DMS79 treated with DMSO at 0.1 percent for 48 hours (cell line): ENCODE measurements at places on chromosomes 2 and 18.

- no peak for DNase-seq
These were observed 7.6 kb downstream of the CYBRD1 start for GRCh38 chr2:171529914-171530313.

DNA sequence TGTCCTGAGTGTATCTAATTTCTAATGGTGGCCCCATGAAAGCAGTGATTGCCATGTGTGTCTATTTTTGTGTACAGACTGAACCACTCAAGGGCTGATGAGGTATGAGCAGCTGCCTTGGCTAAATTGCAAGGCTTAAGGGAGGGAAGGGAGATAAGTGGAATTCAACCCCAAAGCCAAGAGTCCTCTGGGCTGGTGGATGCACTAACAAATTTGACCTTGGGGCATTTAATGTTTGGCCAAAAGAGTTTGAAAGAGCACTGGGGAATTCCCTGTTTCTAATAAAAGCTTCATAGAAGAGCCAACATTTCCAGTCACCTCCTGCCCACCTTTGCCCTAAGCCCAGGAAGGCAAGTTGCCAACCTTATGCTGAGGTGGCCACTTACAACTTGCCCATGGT is 172.1 kb downstream of the SETBP1 start:
- DNase-seq: peak; percentile 84

DNA sequence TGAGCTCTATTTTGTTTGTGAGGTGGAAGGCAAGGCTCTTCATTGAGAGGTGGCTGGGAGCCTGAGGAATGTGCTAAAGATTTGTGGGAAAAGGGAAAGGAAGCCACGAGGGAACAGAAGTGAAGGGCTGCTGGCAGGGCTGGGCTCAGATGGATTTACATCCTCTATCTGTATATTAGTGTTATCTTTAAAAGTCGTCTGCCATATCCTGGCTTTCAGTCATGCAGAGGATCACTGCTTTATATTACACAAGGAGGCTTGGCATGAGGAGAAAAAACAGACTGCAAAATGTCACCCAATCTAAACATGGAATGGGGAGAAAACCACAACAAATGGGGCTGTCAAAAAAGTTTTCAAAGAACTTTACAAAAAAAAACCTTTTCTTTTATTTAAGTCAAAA is 434.4 kb downstream of the HRH4 start:
- DNase-seq: no peak

GRCh38 chr2:175432021-175432420 is 250.5 kb upstream of the ATP5MC3 start:
- peak; percentile 90 for DNase-seq

GRCh38 chr18:50284255-50284885 is 3.0 kb upstream of the MBD1 start:
- no peak for DNase-seq

- DNase-seq: no peak
These were observed 9.2 kb downstream of the BOK start for GRCh38 chr2:241567776-241568175.

DNA sequence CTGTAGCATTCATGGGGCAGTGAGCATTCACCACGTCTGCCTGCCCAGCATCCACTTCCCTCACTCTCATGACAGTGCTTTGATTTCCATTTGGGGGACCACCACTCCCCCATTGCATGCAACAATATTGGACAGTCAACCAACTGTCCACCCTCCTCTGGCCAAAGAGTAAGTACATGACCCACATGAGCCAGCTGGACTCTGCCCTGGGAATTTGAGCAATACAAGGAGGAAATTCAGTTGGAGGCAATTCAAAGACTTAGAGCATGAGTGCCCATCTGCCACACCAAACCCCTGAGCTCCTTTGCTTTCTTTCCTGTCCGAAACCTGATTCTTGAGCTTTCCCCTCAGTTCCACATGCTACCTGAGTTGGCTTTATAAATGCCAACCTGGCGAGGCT is 41.7 kb upstream of the PNO1 start:
- no peak for DNase-seq

- DNase-seq: no peak
These were observed 184.7 kb upstream of the PXDN start for GRCh38 chr2:1929001-1929400.

DNA sequence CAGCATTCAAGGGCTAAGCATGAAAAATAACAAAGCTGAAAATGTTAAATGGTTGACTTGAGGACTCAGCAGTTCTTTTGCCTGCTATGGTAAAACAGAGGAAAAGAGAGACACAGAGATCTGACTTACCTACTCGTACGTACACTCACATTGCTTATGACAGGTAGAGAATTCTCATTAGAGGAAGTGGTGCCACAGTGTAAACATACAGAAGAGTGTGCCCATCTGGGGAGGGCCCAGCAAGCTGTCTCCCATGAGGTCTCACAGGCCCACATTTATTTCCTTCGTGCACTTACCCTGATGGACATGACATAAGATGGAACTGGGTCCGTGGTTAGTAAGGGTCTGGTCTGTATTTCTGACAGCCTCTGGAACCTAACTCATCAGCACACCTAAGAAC is 729.1 kb downstream of the BCL11A start:
- DNase-seq: no peak

DNA sequence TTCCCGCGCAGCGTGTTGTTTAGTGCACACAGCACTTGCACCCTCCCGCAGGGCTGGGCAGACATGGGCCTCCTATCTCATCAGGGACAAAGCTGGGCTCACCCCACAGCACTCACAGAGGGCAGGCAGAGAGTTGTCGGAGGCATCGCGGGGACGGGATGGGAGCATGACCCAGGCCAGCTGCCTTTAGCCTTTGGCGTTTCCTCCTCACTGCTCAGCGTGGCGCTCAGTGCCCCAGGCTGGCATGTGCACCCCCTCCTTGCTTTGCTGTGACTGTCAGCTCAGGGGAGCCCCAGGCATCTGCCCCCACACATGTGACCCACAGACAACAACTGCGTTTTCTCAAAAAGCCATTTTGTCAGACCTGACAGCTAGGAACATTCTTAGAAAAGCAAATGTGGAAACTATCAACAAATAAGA is 101.1 kb downstream of the RNF144A start:
- DNase-seq: no peak

GRCh38 chr2:164510895-164511294 is 110.4 kb downstream of the GRB14 start:
- DNase-seq: no peak

DNA sequence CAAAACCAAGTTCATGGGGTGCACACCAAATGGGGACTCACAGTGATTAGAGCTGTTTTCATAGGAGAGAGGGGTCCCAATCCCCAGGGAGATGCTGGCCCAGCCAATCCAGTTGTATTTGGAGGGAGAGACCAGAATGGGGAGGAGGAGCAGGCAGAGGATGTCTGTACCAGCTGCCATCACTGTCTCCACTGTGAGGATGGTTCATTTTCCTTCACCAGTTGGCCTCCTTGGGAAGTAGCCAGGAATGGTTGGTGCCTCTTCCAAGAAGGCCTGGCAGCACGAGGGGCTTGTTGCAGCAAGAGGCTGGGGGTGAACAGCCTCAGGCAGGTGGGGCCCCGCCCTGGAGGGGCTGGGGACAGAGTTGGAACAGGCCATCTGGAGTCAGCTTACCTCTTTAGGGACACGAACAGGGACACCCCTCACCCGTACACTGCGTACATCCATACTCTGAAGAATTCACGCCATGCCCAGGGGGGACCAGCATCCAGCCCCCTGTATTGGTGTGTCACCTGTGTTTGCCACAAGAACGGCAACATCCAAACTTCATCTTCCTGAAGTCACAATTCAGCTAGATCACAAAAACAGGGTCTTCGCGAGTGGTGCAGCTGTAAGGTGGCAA is 161.7 kb upstream of the ZNF236 start:
- DNase-seq: no peak

GRCh38 chr18:26547646-26548414 is 523 bp downstream of the KCTD1 start:
- peak; percentile 44 for DNase-seq

DNA sequence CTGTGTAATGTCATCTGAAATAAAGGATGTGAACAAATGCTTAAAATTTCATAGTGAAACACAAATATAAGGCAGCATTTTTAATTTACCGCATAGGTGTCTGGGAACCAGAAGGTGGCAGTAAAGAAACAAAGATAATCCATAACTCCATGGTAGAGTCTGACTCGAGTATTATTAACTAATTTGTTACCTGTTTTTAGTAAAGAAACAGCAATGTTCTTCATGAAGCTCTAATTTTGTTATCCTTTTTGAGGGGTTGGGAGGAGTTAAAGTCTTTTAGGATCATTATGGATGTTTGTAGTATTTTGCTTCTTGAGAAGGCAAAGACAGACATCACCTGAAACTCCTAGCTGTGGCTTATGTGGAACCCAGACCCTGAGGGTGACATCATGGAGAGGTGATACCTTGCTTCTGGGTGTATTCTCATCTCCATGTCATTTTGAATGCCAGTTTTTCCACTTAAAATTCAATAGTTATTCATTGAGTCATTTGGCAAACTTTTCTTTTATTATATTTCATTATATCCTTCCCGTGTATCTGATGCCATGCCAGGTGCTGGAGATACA is 286.2 kb upstream of the EPAS1 start:
- peak; percentile 63 for DNase-seq

DNA sequence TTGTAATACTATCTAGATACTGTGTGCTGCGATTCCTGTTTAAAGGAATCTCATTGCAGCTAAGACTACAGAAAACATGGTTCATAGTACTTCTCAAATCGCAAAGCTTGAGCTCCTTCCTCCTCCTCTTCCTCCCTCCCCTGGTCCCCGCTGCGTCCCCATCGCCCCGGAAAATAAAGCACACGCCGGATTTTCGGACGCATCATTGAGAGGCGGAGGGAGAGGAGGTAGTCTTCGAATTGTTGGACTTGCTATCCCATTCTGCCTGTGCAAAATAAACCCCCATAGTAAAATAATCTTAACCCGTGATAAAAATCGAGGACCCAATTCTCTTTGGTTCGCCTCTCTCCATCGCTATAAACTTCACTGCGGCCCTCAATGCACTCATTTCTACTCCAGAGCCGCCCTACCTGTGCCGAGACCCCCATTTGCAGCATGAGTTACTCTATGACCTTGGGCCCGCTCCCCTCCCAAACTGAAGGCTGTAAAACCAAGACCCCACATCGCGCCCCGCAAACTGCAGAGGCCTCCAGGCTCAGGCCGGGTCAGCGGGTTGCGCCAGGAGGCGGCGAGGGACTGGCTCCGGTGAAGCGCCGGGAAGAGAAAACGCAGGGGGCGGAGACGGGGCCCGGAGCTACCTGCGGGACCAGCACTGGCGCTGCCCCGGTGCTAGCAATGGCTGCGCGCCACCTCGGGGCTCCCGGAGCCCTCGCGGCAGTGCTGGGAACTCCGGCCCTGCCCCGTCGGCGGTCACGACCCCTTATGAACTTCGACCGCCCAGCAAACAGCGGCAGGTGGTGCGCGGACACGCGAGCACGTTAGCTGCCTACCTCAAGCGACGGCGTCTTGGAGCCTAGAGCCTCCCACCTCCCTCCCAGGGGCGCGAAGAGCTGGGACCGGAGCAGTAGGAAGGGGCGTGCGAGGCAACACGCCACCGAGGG is 649 bp downstream of the ESCO1 start:
- DNase-seq: peak; percentile 62

DNA sequence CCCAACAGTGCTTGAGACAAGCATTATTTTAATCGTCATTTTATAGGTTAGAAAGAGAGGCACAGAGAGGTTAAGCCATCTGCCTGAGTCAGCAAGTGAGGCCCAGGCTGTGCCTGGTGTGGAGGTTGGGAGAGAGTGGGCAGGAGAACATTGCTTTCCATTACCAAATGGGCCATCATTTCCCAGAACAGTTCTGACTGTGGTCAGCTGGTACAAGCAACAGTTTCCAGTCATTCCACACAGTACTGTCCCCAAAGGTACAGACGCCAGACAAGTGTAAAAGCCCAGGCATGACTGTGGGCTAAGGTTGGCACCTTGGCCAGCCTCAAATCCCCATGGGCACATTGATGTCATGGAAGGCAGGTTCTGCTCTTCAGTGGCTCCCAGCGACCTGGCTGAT is 98.2 kb upstream of the LCLAT1 start:
- DNase-seq: no peak

GRCh38 chr18:55354795-55355194 is 233.2 kb downstream of the TCF4 start:
- no peak for DNase-seq

- DNase-seq: no peak
These were observed 18.9 kb upstream of the BIN1 start for GRCh38 chr2:127125821-127126220.

DNA sequence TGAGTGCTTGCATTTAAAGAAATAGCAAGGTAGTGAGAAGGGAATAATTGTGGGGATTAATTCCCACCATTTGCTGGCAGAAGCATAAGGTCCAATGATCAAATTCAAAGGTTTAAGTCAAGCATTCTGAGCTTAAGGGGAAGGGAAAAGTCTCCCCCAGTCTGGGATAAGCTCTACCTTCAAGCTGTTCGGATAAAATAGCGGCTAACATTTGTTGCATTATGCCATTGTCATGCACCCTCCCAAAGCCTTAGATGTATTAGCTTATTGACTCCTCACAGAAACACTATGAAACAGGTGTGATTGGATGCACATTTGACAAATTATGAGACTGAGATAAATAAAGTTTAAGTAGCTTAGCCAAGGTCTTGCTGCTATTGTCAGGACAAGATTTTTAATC is 52.2 kb upstream of the TGIF1 start:
- no peak for DNase-seq

- no peak for DNase-seq
These were observed 103.4 kb upstream of the MSH2 start for GRCh38 chr2:47299555-47299954.

DNA sequence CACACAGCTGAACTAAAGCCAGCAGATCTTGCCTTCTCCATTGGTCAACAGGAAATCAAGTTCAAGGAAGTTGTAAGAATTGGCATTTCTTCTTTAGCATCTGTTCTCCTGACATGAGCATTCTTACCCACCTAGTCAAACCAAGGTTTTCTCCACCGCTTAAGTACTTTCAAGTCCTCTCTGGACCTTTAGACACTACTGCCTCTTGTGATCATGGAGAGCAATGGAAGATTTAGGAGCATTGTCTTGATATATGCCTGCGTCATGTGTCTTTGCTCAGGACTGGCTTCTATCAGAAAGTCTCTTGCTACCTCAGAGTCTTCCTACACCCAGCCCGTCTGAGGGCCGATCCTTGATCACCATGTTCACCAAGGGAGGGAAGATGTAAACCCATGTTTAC is 262.2 kb downstream of the PHLPP1 start:
- DNase-seq: no peak

DNA sequence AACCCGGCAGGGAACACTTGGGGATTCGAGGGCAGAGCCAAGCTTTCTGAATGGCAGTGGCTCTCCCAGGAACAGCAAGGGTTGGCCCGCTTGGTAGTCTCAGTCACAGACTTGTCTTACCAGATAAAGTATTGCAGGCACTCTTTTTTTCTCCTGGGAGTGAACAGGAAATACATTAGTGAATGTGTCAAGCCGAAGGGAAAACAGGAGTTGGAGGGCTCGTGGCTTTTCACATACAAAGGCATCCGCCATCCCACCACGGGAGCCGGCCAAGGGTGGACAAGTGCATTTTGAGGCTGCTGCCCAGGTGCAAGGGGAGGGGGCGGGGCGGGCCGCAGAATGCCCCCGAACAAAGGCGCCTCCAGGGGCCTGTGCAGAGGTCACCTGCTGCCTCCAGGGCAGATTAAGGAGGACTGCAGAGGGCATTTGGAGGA is 163.3 kb upstream of the SIX3 start:
- peak; percentile 73 for DNase-seq

GRCh38 chr2:178913049-178913441 is 105.8 kb upstream of the TTN start:
- DNase-seq: no peak
